ENCODE measurements at places on chromosomes 16 and 17.
A peak's percentile ranks its signal among the peaks of the same experiment; 100 is the strongest.

GRCh38 chr16:85401917-85402766, 211.0 kb upstream of the GSE1 start:
- DNase-seq, result no peak

- no peak for DNase-seq
These were observed 206.7 kb downstream of the RPTOR start for GRCh38 chr17:80751070-80751945.

DNA sequence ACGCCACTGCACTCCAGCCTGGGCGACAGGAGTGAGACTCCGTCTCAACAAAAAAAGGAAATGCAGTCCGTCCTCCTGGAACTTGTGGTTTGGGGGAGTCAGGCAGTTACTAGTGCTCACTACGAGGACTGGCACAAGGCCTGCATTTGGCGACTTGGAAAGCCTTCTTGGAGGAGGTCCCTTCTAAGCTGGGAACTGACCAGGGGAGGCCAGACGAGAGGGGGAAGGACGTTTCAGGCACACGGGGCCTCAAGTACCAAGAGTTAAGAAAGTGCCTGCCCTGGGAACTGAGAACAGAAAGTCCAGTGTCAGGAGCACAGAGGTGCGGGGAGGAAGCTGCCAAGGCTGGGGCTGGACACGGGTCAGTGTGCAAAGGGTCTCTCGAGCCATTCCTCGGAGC, 89.9 kb downstream of the ABR start:
- DNase-seq, result no peak

- DNase-seq, result no peak
These were observed 10.2 kb downstream of the CYTH1 start for GRCh38 chr17:78771758-78772382.

DNA sequence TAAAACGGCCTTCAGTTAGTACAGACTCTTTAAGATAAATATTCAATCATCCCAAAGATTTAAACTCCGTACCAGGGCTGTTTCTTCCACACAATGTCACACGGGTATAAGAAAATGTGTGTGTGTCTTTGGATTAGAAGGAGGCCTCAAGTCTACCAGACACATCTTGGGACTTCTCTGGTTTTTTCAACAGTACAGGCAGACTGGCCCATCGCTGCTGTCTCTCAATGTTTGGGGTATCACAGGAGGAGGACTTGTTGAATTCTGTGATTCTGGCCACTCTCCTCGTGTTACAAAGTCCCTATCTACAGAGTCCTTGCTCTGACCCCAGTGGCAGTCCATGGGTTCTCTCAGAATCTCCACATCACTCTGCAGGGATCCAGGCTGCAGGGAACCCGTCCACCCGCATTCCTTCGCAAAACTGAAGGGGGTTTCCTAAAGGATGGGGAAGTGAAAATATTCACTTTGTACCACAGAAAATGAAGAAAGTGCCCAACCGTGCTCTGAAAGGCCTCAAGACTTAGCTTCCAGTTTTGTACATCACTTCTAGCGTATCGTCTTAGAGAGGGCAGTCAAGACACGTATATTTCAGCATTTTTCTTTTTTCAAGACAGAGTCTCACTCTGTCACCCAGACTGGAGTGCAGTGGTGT, 373.2 kb downstream of the NPIPA8 start:
- no peak for DNase-seq

GRCh38 chr16:62105244-62105643, 69.0 kb upstream of the CDH8 start:
- DNase-seq, result no peak

GRCh38 chr17:36463916-36464764, 22.3 kb upstream of the ZNHIT3 start:
- DNase-seq, result peak; percentile 28

GRCh38 chr16:2205967-2206313, 686 bp downstream of the MLST8 start:
- DNase-seq, result no peak

DNA sequence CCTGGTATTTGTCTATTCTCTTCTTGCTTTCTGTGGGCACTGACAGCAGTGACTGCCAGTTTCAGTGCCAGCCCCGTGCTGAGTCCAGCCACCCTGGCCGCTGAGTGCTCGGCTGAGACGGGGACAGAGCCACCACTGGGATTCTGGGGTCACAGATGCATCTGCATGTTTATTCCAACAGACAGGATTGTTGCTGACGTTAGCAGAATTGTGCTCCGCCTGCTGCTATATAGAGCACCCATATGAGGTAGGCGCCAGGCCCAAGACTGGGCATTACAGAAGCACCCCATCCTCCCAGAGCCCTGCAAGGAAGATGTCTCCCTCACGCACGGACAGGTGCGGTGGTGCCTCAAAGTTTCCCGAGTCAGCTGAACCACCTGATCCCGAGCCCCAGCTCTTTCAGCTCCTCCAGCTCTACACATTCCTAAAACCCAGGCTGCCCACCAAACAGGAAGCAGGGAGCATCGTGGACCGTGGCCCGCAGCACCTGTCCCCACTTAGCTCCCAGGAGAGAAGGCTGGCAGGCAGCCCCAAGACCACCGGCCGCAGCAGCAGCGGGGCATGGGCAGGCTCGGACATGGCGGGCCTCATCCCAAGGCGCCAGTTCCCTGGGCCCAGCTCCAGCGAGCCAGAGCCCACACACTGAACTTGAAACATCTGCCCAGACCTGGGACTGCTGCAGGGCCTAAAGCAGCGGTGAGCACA, 44.9 kb upstream of the RASD1 start:
- DNase-seq, result no peak

- no peak for DNase-seq
These were observed 3.5 kb upstream of the TSPOAP1 start for GRCh38 chr17:58331815-58332777.

DNA sequence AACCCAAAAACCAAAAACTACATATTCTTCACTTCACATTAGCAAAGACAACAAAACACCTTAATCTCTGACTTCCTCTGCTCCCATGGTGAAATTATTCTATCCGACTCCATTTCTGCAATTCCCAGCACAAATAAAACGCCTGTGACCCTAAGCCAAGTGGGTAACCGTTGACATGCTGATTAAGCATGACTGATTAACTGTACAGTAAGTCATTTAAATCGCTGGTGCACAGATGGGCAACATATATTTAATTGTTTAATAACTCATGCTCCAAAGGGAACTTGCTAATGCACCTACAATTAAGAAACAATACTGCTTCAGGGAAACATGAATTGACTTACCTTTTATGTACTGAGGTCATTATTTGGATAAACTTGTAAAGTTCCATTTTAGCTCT, 436.7 kb downstream of the KIF2B start:
- DNase-seq, result no peak

- DNase-seq, result no peak
These were observed 3.3 kb downstream of the HOXB2 start for GRCh38 chr17:48541577-48542113.

DNA sequence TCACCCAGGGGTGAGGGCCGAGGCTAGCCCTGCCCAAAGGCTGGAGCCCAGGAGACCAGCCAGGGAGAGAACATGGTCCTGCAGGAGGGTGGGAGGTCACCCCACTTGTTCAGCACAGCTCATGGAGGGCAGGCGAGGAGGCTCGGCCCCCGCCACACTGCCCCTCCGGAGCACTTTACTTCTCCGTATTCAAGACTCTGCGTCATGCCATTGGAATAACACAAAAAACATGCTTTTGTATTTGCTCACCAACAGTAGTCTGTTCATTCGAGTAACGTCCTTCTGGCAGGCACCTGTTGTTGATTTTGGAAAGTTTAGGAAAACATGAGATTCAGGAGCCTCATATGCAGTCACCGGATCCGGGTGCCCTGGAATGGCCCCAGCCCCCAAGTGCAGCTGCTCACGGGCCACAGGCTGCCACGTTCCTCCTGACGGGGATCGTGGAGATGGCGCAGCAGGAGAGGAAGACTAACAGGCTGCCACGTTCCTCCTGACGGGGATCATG, 81.1 kb upstream of the DNAH17 start:
- DNase-seq, result no peak

- no peak for DNase-seq
These were observed 4.0 kb downstream of the RNASEK start for GRCh38 chr17:7016418-7016817.

GRCh38 chr16:74309789-74310781, 13.5 kb downstream of the PSMD7 start:
- peak; percentile 64 for DNase-seq

DNA sequence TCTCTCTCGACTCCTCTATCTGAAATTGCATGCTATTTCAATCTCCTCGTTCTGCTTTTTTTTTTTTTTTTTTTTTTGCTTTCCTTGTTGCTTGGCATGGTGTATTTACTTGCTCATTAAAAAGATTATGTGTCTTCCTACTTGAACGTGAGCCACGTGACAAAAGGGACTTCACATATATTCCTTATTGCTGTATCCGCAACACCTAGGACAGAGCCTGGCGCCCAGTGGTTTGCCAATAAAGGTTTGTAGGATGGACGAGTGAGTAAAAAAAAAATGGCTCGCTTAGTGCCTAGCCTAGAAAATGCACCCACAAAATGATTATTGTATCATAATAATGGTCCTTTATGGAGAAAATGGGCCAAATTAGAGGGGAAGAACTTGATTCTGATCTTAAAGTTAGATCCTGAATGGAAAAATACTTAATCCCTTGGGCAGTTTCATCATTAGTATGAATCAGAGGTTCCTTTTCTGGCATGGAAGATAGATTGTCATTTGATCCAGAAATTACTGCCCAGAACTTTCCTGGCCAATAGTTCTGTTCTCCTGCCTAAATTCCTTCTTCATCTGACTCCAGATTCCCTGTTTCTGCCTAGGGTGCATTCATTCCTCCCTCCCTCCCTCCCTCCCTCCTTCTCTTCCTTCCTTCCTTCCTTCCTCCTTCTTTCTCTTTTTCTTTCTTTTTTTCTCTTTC, 13.6 kb upstream of the TMEM220 start:
- no peak for DNase-seq

- peak; percentile 11 for DNase-seq
These were observed 1.3 kb downstream of the RAB40B start for GRCh38 chr17:82696916-82697807.

GRCh38 chr17:6570731-6571451, 14.5 kb upstream of the PITPNM3 start:
- DNase-seq, result peak; percentile 27

DNA sequence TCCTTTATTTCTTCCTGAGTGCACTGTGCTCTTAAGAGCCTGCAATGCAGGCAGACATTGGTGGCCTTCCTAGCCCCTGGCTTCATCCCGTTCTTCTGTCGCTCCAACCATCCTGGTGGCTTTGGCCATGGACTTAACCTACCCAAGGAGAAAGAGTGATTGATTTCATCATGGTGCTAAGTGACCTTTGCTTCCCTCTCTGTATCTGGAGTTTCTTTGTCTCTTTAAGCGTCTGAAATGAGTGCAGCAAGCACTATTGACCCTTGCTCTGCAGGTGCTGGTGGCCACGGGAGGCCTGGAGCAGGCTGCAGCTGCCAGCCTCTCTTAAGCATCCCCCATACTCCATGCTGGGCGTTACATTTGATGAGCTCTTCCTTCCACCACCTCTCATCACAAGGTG, 60.5 kb downstream of the RAP1GAP2 start:
- DNase-seq, result no peak

GRCh38 chr16:50679676-50680555, 1.2 kb downstream of the SNX20 start:
- no peak for DNase-seq

Data from brain (organoid and tissue), 16 donors.